Stimulated activated CD4-positive, alpha-beta T cell treated with anti-CD3 and anti-CD28 coated beads, TNF-alpha, amount 100 ng/mL, for 24 hours (primary cell): ENCODE measurements at places on chromosomes 3 and 15.

GRCh38 chr3:120652281-120652680, 29.8 kb downstream of the HGD start:
- no peak for DNase-seq

DNA sequence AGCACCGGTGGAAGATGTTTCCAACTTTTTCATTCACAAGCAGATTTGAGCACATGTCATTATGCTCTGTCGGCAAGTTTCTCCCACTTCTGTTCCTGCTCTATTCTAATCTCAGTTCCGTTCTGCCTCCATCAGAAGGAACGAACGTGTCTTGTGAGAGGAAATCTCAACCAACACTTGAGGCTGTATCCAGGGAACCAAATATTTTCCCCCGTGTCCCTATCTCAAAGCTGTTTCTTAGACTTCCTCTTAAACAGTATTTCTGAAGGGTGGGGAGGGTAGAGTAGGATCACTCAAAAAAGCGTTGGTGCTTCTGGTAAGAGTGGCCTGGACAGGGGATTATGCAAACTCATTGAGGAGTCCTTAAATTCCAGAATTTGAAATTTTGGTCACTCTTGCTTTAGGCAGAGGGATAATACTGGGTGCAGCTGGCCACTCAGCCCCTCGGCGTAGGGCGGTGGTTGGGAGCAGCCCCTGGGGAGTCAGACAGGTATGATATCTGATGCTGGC, 54.9 kb downstream of the FRMD4B start:
- no peak for DNase-seq

DNA sequence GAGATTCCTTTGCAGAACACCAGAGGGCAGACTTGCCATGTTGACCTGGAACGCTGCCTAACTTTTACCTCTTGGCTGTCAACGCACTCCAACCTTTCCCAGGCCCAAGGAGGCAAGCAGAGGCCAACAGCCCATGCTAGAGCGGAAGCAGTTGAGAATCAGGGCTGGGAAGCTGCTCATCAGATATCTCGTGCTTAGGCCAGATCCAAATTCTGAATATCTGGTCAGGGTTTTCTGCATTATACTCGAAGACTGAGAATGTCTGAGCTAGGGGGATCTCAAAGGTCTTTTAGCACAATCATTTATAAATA, 2.5 kb downstream of the XIRP1 start:
- DNase-seq: peak; percentile 36

- DNase-seq: no peak
These were observed 1.9 kb downstream of the TOP2B start for GRCh38 chr3:25662736-25663320.

- no peak for DNase-seq
These were observed 193.1 kb downstream of the SHQ1 start for GRCh38 chr3:72655131-72655551.

DNA sequence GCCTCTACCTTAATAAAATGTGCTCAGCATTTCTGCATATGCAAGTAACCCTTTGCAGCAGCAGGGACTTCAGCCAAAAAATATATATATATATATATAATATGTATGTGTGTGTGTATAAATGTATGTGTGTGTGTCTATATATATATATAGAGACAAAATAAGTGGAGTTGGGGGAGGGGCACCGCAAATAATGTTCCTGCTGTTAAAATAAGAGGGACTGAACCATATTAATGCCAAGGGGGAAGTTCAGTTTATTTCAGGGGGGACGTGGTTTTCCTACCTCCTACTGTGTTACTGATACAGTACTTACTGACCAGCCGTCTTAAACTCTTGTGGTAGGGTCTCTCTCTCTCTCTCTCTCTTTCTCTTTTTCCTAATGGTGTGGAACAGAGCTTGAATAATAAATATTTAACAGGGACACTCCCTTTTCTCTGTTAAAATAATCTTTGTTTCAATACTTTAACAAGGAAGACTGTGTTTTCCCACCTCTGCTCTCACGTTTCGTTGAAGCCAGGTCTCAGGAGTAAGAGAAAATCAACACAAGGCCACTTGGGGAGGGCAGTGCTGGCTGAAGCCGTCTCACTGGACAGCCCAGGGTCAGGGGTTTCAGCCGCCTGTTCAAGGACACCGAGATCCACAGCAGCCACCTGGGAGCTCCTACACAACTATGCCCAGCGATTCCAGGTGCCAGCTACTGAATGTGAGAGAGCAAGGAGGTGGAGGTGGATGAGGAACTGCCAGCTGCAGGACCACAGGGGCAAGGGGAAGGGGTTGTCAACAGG, 42.8 kb upstream of the ADAMTSL3 start:
- DNase-seq: no peak

- no peak for DNase-seq
These were observed 51.9 kb upstream of the CDIN1 start for GRCh38 chr15:36527235-36528162.

- DNase-seq: no peak
These were observed 708 bp downstream of the SEC22A start for GRCh38 chr3:123202451-123202850.

GRCh38 chr3:189144645-189145044, 27.1 kb upstream of the TPRG1 start:
- DNase-seq: no peak

- DNase-seq: no peak
These were observed 15.8 kb upstream of the THUMPD3 start for GRCh38 chr3:9347081-9347480.

- no peak for DNase-seq
These were observed 63.6 kb downstream of the PCSK6 start for GRCh38 chr15:101425787-101426365.

DNA sequence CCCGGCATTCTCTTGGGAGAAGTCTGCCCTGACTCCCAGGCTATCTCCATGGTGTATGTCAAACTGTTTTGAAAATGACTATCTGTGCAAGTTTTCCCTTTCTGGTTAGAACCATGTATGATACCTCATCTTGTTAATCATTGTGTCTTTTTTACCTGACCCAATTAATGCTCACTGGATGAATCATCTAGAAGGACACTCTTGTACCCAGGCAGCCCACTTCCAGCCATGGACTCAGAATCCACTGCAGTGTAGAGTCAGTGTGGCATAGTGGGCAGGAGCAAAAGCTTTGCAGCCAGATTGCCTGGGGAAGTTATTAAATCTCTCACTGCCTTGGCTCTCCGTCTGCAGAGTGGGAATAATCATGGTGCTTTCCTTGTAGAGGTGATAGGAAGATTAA, 1.2 kb downstream of the FAM3D start:
- no peak for DNase-seq
